ENCODE measurements at places on chromosomes 7 and 10.

DNA sequence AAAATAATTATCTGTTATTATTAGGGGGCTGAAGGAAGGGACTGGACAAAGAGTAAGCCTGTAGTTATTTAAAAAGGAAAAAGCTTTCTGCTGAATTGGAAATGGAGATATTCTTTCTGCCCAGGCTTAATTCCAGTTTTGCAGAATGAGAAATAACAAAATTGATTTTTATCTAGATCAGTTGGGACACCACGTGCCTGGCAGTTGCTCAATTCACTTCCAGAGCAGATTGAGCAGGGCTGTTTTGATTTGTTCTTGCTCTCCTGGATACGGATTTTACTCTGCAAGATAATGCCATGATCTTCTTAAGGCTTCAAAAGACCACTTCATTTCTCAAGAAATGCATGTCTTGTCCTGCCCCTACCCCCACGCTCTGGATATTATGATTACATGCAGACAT, 524.3 kb downstream of the TCERG1L start:
- no peak for DNase-seq

DNA sequence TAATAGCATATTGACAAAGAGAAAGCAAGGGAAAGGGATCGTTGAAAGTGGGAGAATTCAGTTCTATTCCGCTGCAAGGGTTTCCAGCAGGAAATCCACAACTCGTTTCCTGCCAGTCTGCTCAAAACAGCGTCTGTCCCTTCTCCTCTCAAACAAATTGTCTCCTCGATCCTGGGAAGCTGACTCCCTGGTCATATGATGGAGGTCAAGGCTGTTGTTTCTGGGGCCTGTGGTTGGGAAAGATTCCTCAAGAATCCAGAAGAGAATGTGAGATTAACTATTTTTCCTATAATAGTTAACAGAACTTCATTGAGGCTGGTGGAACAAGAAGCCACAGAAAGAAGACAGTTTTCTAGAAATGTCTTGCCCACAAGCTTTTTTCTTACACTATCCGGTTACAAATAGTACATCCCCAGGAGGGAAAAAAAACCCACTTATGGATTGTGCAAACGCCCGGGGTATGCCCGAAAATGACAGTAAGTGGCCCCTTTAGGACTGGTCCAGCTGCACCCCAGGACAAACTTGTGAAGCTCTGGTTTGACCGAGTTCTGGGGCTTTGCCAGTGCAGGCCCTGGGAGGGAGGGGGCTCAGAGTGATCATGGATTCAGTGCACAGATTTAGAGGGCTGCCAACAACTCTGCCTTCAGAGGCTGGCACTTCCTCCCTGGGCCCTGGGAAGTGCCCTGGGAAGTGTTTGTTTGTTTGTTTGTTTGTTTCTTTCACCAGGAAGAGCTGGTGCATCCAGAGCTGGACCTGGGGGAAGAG, 49.4 kb upstream of the CTBP2 start:
- DNase-seq: no peak

- DNase-seq: no peak
Measured at GRCh38 chr10:88731296-88731695, 25.2 kb downstream of the LIPK start.

DNA sequence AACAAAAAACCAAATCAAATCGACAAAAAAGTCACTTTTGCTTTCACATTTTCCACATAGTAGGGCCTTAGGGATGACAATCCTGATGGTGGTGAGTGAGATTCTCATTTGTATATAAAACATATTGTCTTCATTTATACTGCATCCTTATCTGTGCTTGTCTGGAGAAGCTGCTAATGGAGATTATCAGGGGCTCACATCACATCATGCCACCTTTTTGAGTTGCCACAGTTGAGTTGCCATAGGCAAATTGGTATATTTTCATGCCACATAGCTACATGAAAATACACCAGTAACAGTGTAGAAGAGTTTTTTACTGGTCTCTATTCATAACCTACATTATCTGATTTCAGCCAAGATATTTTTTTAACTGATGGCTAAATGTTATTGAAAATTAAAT, 85.3 kb downstream of the CNTNAP2 start:
- DNase-seq: no peak

GRCh38 chr7:151876899-151877777, at the start of gene PRKAG2:
PRKAG2 (minus strand) TSS chr7:151877115; CDS start chr7:151876620, 495 bp downstream.
- DNase-seq: peak; percentile 61

GRCh38 chr7:135197906-135198655, 13.2 kb downstream of the WDR91 start:
- no peak for DNase-seq
